ENCODE measurements at places on chromosomes 11 and 22.

DNA sequence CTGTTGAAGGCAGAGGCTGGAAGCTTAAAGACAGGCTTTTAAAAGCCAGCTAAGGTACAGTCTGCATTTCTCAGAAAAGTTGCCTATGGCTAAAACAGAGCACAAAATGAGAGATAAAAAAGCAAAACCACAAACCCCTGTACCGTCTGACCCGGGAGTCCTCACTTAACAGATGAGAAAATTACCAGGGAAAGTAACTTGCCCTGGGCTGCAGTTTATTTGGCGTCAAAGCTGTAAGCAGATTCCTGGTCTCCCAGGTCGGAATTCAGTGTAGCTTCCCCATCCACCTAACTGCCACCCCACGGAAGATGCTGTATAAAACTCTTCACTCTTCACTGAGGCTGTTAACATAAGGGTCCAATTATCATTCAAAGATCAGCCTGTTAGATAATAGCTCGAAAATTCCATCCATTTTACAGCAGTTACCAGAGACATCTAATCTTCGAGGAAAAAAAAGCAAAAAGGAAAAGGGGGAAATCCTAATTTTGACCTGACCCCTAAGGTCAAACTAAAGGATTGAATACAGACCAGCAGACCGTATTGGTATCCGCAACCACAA, 1.5 kb downstream of the TCF20 start:
- no peak for DNase-seq

- no peak for DNase-seq
Measured at GRCh38 chr22:19065298-19065859, 56.8 kb downstream of the DGCR2 start.

DNA sequence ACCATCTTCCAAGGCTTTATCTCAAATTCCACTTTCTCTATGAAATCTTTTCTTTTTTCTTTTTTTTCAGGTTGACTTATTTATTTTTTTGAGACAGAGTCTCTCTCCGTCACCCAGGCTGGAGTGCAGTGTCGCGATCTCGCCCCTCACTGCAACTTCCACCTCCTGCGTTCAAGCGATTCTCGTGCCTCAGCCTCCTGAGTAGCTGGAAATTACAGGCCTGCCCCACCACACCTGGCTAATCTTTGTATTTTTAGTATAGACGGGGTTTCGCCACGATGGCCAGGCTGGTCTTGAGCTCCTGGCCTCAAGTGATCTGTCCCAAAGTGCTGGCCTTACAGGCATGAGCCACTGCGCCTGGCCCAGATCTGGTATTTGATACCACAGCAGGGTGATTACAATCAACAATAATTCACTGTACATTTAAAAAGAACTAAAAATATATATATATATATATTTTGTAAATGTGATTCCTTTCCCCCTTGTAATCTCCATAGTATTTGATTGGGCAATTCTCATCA, 121.5 kb downstream of the MSANTD4 start:
- DNase-seq = no peak

GRCh38 chr11:73258104-73259035, 13.8 kb upstream of the P2RY6 start:
- DNase-seq = no peak

- no peak for DNase-seq
Measured at GRCh38 chr11:83865636-83866461, 579.7 kb upstream of the CCDC90B start.

DNA sequence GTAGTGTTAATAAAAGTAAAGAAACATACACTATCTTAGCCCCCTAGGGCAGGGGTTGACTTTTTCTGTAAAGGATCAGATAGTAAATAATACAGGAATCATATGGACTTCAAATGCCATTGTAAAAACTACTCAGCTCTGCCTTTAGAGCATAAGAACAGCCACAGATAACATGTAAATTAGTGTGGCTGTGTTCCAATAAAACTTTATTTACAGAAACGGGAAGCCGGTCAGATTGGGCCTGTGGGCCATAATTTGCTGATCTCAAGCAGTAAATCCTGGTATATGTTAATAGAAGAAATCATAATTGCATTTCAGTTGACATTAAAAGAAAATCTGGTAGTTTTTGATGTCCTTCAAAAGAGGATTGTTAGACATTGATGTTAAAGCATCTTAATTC, 76.5 kb downstream of the ZC3H12C start:
- no peak for DNase-seq

DNA sequence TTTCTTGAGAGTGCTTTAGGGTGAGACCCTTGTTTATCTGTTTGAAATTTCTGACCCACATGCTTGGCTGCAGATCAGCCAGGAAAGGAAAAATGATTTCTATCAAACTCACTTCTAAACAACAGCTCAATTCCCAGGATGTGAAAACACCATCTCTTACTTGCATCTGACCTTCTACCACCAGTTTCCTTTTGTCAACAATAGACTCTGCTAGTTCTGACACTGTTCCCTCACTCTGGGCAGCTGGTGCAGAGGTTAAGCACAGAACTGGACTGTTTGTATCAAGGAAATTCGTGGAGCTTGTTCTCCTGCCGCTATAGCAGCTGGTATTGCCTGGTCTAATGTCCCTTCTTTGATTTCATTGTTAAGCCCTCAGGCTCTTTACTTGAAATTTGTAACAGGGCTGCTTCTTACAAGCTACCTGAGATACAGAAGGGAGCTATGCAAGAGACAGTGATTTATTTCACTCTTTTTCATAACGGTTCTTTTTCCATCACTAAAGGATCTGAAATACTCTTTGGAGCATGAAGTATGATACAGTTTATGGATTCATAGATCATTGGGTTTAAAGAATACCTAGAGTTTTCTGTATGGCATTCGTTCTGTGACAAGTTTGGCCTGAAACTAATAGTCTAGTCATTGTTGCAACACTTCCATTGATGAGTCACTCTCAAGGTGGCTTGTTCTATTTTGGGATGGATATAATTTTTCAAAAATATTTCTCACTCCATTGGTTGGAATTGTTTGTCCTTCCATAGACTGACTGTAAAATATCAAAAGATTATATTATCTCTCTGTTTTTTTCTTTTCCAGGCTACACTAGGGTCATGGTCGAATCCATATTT, 178.2 kb upstream of the ZC3H12C start:
- DNase-seq = no peak

GRCh38 chr11:57638005-57638781, 11.5 kb downstream of the YPEL4 start:
- no peak for DNase-seq

Data from GM12864 (cell line).